ENCODE measurements at places on chromosomes 16 and 17. TPM values are rescaled to one million over a fixed set of nuclear protein-coding genes. Genes with fewer than 3 reads are reported as not detected.

The TEX14 gene
- total RNA-seq: 0.20 TPM

The TRIM65 gene
- 24.3 TPM for total RNA-seq

The OTOP3 gene
- not detected for total RNA-seq

The CACNA1H gene
- total RNA-seq: 161 TPM

The CDRT15 gene
- not detected for total RNA-seq

The FAM117A gene
- total RNA-seq: 11.9 TPM

The AXIN2 gene
- total RNA-seq: 26.5 TPM

The MYH2 gene
- not detected for total RNA-seq

The HOXB7 gene
- 0.64 TPM for total RNA-seq

The TBX4 gene
- total RNA-seq: not detected

The MKS1 gene
- total RNA-seq: 41.8 TPM

The DDX52 gene
- 47.4 TPM for total RNA-seq

The PLXDC1 gene
- not detected for total RNA-seq

The HID1 gene
- total RNA-seq: 106 TPM

The ITGB3 gene
- not detected for total RNA-seq

Data from glutamatergic neuron (in vitro differentiated cells).